Ascending aorta (tissue), 2 donors: ENCODE measurements at places on chromosomes 5 and 9. TPM values are rescaled to one million over a fixed set of nuclear protein-coding genes. Genes with fewer than 3 reads are reported as not detected.
A peak's percentile ranks its signal among the peaks of the same experiment; 100 is the strongest.

- no peak for DNase-seq
Measured at GRCh38 chr9:132996526-132996925, 18.0 kb downstream of the GFI1B start.

- DNase-seq: peak; percentile 41
Measured at GRCh38 chr9:81737871-81738507, 48.6 kb upstream of the TLE1 start.

GRCh38 chr5:96096724-96097123 is 135.1 kb upstream of the ELL2 start:
- DNase-seq: no peak

DNA sequence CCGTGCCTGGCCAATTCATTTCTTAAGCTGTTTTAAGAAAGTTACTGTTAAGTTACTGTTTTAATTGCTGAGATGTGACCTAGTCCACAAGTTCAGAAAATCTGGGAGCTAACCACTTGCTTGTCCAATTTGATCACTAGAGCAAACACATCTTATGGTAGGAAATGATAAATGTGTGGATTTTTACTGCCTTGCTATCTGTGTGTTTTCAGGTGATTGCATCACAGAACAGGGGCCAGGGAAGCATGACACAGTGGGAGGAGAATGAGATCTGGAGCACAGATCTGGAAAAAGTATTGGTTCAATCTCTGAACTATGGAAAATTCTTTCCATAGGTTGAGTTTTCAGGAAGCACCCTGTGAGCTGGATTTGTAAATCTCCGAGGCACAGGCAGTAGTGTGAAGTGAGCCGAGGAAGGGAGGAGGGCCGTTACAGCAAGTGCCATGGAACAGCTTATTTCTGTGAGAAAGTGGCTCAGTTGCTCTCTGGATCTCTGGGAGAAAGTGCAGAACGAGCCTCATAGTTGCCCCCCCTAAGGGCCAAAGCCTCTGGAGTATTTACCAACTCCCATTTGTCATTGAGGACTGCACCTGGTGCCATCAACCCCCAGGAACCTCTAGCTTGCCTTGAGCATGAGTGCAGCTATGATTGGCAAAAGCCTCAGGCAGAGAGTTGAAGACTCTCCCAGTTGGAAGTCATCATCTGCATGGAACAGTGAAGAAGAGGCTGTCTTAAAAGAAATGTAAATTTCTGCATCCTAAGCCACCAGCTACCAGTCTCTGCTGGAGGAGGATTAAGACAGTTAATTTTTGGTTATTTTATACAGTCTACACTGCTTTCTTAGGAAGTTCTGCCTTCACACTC is 161.8 kb upstream of the CLINT1 start:
- DNase-seq: no peak

GABBR2 gene
- total RNA-seq: not detected

SMIM33 gene
- total RNA-seq: not detected
